ENCODE measurements at places on chromosomes 1 and 21.

DNA sequence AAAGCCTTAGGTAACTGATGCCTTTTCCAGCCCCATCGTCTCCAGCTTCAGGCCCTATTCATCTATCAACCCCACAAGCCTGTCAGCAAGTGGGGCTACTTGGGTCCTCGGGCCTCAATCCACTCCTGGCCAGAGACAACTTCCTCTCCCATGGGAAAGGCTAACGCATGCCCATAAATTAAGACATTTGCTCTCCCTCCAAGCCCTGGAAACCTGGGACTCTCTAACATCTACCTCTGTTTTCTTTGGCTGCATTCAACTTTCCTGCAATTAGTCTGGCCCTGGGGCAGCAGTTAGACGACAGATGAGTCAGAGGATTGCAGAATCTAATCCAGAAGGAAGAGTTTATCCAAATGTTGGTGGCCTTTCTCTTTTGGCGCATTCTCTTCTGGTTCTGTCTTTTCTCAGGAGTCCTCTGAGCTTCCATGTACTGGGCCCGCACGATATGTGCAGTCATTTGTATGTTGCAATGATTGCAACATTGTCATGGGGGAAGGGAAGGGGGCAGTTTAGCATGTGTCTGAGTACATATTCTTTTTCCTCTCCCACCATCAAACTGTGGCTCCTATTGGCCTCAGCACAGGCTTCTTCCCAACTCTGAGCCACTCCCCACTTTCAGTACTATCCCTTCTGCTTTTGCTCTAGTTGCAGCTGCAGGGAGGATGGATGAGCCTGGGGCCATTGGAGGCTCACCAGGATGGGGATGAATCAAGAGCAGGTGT is 54.4 kb downstream of the NAV1 start:
- DNase-seq = no peak

DNA sequence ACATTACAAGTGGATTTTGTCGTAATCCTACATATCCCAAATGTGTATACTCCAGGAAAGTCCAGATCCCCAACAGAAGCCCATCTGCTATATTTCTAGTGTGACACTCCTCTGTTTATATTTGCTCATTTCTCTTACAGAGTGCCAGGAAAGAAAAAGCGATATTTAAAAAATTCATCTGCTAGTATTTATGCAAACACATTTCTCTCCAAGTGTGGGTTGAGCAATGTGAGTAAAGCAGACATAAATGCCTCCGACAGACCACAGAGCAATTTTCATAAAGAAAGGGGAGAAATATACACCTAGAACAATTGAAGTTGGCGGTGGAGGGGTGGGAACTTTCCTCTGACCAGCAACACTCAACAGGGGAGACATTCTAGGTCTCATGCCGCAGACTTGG is 22.2 kb upstream of the RAP1A start:
- DNase-seq = no peak

DNA sequence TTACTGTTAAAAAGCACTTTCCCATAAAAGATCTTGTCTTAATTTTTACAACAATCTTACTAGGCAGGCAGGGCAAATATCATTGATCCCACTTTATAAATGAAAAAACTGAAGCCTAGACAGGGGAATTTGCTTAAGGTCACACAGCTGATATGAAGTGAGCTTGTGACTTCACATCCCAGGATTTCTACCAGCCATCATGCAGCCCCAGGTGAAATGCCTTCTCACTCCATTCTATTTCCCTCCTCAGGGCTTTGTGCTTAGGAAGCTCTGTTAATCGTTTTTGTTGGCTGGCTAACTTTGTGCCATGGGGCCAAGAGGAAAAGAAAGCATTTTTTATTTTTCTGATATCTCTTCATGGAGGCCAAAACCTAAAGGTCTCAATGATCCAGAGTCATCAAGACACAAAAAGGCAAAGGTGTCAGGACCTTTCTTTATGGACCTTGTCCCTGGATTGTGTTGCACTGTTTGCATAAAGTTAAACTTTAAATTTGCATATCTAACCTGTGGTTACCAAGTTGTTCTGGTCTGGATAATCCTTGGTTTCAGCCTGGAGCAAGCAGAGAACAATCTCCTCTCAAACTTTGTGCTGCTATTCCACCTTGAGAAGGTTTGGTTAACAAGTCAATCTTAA is 44.8 kb upstream of the ZNF326 start:
- DNase-seq = no peak

DNA sequence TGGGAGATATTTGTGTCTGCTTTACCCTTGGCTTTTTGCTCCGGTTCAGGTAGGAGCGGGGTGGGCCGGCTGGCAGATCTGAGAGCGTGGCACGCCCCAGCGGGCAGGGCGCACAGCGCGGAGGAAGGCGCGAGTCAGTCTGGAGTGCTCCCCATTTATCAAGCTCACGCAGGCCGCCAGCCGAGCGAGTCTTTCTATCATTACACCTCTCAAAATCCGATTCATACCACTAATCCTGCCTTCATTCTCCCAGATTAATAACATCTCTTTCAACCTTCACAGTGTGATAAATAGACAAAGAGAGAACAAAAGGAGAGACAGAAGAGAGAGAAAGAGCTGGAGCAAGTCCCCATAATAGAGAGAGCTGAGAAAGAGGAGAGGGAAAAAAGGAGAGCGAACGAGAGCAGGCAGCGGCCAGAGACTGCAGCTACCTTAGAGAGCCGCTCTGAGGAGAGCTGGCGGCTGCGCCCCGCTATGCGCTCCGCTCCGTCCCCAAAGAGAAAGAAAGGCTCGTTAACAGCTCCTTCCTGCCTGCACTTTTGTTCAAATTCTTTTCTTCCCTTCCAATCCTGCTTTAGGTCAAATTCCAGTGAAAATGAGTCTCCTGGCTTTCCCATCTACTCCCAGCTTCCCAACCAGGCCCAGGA is 48.0 kb downstream of the DMAP1 start:
- no peak for DNase-seq

GRCh38 chr1:65084066-65084465 is 63.9 kb upstream of the AK4 start:
- DNase-seq = no peak

- no peak for DNase-seq
These were observed 112.2 kb upstream of the COL6A1 start for GRCh38 chr21:45869121-45870007.

- DNase-seq = no peak
These were observed 8.8 kb upstream of the SAMSN1 start for GRCh38 chr21:14554948-14555347.

DNA sequence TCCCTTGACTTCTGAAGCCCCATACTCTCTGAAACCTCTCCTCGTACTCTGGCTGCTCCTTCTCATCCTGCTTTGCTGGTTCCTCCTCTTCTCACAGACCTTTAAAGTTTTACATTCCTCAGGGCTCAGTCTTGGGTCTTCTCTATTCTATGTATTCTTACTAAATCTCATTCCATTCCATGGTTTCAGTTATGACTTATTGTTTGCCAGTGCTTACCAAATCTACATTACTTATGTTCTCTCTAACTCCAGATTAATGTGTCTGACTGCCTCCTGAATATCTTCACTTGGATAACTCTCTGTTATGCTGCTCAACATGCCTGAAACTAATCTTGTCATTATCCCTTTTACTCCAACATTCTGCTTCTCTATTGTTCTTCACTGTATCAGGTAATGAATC is 5.4 kb upstream of the SLC35D1 start:
- DNase-seq = no peak

- no peak for DNase-seq
These were observed 5.2 kb downstream of the IRF2BP2 start for GRCh38 chr1:234604495-234605398.

DNA sequence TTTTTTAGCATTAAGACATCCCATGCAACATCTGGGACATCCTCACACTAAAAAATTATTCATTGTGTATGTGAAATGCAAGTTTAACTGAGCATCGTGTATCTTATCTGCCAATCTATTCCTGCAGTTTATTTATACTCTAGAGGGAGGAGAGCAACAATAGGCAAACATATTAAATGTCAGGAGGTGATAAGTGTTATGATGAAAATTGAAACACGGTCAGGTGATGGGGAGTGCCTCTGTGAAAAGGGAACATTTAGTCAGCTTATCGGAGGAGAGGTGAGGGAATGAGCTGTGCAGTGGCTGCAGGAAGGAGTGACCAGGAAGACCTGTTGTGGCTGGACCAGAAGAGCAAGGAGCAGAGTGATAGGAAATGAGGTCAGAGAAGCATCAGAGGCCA is 775 bp upstream of the EFCAB14 start:
- no peak for DNase-seq

DNA sequence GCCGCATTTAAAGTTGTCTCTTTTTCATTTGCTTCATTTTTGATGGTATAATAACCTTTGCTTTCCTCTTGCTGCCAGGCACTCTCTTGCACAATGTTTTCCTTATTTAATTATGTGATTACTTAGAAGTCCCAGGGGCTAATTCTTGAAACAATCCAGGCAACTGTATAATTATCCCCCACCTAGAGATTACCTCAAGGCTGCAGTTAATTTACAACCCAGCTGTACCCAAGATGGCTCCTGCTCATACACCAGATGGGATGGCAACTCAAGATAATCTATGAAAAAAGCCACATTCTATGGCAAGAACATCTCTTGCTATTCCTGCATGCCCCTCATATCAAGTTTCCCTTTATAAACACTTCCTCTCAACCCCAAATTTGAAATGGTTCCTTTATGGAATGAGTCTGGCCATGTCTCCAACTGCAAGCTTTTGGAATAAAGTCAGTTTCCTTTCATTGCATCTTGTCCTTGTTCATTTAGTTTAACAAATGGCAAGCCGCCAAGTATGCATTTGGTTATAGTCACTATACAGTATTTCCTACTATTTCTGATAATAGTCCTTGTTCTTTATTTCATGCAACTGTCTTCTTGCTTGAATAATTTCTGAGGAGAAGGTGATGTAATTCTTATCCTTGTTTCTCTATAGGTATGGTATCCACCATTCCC is 1042.6 kb downstream of the PLA2G4A start:
- DNase-seq = no peak

- DNase-seq = no peak
These were observed 58.6 kb downstream of the FMO4 start for GRCh38 chr1:171372418-171373084.

DNA sequence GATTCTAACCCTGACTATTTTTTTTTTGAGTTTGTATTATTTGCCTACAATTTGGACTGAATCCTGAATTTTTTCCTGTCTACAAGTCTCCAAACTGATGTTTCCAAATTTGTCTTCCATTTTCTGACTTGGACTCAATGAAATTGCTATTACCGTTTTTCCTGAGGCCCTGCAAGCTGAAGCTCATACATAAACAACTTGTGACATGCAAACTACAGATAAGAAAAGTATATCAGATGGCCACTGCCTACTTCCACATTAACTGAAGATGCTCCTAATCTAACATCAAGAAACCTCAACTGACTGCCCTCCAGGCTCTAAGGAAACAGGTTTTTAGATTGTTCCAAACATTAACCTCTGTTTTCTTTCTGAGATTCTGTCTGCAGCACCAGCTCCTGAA is 51.1 kb upstream of the KLHDC7A start:
- no peak for DNase-seq

GRCh38 chr1:9384128-9384527 is 91.4 kb downstream of the SPSB1 start:
- DNase-seq = no peak

- peak; percentile 35 for DNase-seq
These were observed 683 bp downstream of the LRRC8D start for GRCh38 chr1:89821322-89822108.

GRCh38 chr1:172547071-172547470 is 14.1 kb downstream of the SUCO start:
- DNase-seq = no peak

DNA sequence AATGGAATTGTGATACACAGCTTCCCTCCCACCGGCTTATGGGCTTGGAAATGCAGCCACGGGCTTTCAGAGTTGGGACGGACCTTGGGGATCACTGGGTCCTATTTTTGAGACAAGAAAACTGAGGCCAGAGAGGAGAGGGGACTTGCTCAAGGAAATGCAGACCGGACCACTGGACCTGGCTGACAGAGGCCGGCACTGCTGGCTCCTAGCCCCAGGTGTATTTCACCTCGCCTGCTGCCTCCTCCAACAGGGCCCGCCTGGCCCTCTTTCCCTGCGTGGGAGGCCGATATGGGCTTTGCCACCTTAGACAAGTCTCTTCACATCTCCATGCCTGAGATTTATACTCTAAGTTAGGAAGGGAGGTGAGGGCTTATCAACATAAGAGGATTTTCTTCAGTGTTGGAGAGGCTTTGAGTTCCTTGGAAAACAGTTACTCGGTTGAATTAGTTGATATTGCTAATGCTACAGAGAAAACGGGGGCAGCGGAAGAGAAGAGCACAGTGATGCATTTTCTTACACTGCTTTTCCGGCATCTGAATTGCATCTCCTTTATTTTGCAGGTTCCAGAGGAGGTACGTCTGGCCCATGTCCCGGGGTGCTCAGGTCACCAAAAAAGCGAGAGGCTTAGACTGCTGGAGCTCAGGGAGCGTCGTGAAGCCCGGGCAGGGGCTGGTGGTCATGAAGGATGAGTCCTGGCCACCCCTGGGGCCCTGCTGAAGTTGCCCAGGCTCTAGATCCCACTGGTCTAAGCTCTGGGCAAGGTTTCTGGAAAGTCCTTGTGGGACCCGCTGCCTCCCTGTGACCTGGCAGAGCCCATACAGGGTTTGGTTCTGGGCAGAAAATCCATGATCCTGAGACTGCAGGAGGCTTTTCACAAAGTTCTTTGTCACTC is 44.7 kb downstream of the CAPN2 start:
- DNase-seq = no peak

DNA sequence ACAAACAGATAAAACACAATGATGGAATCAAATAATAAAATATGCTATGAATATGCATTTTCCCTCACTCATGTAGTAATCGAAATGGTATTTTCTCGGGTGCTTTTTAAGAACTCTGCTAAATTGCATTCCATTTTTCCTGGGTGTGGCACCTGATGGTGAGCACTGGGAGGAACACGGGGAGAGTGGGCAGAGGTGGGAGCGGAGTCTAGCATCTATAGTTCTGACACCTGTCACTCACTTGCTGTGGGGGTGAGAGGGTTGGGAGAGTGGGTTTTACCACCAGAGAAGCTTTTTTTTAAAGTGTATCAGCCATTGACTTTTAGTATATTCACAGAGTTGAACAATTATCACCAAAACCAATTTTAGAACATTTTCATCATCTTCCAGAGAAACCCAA is 73.4 kb upstream of the PGBD5 start:
- DNase-seq = no peak

DNA sequence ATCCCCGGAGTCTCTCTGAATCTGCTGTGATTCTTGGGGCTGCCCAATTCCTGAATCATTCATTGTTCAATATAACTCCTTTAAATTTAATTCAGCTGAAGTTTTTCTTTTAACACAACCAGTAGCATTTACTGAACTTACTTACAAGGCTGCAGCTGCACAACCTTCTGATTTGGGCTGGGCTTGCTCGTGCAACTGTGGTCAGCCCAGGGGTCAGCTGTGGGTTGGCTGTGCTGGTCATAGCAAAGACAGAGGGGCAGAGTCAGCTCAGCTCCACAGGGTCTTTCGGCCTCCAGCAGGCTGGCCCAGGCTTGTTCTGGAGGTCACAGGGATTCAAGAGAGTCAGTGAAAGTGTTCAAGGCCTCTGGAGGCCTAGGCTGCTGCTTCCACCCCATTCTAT is 186.1 kb downstream of the MATN1 start:
- DNase-seq = no peak

- no peak for DNase-seq
These were observed 127.4 kb upstream of the DEPDC1 start for GRCh38 chr1:68624233-68624632.
